ENCODE measurements at places on chromosomes 1 and 21. TPM values are rescaled to one million over a fixed set of nuclear protein-coding genes. Genes with fewer than 3 reads are reported as not detected.

Gene TAS1R1
- not detected for total RNA-seq

Gene FAAH
- 0.82 TPM for total RNA-seq

Gene EFNA3
- 4.9 TPM for total RNA-seq

Gene CLCA1
- total RNA-seq, result not detected

Gene CRP
- not detected for total RNA-seq

Gene IGSF21
- total RNA-seq, result not detected

Gene TCHH
- total RNA-seq, result 0.19 TPM

Gene CYB561D1
- 4.0 TPM for total RNA-seq

Gene ARHGEF10L
- total RNA-seq, result 4.9 TPM

Gene RCSD1
- total RNA-seq, result 0.08 TPM

Gene S100A1
- total RNA-seq, result 0.86 TPM

Gene VPS26C
- 27.9 TPM for total RNA-seq

Gene S100A12
- not detected for total RNA-seq

Gene GSTM1
- total RNA-seq, result not detected

Gene GPR52
- total RNA-seq, result not detected

Gene RRAGC
- total RNA-seq, result 28.8 TPM

Gene FCRL2
- not detected for total RNA-seq

Gene C1QTNF12
- total RNA-seq, result 1.4 TPM

Gene GBP1
- total RNA-seq, result 0.07 TPM

Gene IFNLR1
- total RNA-seq, result 1.6 TPM

Gene TTC34
- total RNA-seq, result 0.03 TPM

Gene RGS13
- not detected for total RNA-seq

Gene B3GALT2
- total RNA-seq, result not detected

Gene CNKSR1
- 0.45 TPM for total RNA-seq

Gene PLEKHN1
- 4.9 TPM for total RNA-seq

Gene RHD
- not detected for total RNA-seq

Gene SPRR2A
- not detected for total RNA-seq

Gene AGPAT3
- 20.5 TPM for total RNA-seq

Gene HES2
- total RNA-seq, result 3.5 TPM

Gene ORC1
- 18.1 TPM for total RNA-seq

Gene LRP8
- 45.7 TPM for total RNA-seq

Gene DCDC2B
- total RNA-seq, result not detected

Gene POLR3GL
- total RNA-seq, result 11.0 TPM

Gene FOXD3
- 1.0 TPM for total RNA-seq

Gene LRRN2
- 13.7 TPM for total RNA-seq

Gene S100A14
- total RNA-seq, result 0.40 TPM

Gene LYPD8
- not detected for total RNA-seq

Gene CLCNKA
- 0.06 TPM for total RNA-seq

Gene CD1D
- not detected for total RNA-seq

Gene ACKR1
- total RNA-seq, result not detected

All from A549 treated with CpdA at 1 μM for 4 hours (cell line).